ENCODE measurements at places on chromosomes 12 and 14.

DNA sequence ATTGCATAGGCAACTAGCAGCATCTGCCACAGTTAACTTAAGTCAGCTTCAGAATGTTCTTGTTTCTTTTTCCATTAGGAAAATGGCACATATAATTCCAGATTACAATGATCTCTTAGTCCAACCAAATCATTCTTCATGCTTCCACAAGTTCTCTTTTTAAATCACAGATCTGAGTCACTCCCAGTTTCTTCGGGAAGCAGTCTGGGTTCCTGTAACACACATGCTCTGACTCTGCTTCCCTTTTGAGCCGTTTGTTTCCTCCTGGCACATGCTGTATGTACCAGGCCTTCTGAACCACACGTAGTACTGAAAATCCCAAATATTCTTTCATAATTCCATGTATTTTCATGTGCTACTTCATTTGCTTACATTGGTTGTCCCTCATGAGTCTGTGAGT lies 388.8 kb upstream of the PDE3A start:
- no peak for DNase-seq

DNA sequence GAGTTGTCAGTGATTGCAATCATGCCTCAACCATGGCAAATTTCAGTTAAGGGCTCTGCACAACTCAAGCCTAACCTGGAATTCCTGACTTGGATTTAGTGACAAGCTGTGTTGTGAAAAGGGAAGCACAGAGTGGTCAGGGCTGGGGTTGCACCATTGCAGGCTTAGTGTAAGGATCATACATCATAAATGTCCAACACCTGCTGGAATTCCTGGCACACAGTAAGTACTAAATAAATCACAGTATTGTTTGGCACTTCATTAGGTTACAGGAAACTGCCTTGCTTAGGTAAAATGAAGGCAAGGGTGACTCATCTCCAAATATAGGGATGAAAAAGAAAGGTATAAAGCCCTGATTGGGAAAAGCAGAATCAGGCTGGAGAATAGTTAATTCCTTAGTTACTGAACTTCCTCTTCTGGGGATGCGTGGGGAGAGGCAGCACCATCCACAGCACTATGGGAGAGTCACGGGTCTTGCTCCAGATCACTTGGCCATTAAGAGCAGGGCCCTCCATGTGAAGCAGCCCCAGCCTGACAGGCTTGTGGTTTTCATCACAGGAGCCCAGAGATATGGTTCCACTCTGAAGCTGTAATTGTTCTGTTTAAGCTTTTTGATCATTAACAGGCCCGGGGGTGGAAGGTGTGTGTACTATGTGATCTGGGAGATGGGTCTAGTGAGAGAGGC lies 39.7 kb downstream of the SLC8A3 start:
- no peak for DNase-seq

GRCh38 chr14:106029959-106030358 lies 503.6 kb downstream of the TMEM121 start:
- DNase-seq: no peak

- DNase-seq: no peak
Observed at GRCh38 chr14:65943916-65944410, 531.4 kb downstream of the FUT8 start.

DNA sequence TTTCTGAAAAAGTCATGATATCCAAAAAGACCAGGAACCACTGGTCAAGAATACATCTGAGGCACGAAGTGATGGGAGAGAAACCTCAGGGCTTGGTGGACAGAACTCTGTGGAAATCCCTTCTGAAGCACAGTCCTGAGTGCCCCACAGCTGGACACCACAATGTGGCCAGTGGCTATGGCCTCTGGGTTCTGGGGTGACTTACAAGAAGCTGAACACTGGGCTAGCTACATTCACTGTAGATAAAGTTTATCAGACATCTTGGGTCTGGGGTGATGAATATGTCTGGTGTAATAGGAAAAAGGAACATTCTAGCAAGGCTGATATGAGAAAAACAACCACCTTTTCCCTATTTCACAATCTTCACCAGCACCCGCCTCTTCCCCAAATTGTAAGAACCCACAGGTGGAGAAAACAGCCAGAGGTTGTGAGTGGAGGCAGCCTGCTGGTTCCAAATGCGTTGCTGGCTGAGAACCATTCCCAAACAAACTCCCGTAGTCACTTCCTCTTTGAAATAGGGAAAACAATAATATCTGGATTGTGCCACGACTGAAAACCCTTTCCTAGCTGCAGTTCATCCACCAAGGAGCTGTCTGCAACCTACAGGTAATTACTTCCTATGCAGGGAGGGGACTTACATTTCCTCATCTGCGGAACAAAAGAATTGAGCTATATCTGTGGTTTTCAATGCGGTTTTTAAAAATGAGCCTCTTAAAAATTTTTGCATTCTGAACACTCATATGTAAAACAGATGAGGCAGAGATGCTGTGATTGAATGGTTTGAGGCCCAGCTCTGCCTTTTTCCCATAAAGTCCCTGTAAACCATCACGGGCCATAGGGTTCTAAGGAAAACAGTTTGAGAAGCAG lies 193.6 kb downstream of the SLC41A2 start:
- no peak for DNase-seq

- DNase-seq: no peak
Observed at GRCh38 chr12:12555656-12556055, 7.0 kb downstream of the DUSP16 start.

All from NCI-H187 treated with DMSO at 0.1 percent for 48 hours (cell line).